ENCODE measurements at places on chromosomes 13 and 19.

GRCh38 chr13:76836311-76836710, 49.9 kb downstream of the KCTD12 start:
- DNase-seq = no peak

DNA sequence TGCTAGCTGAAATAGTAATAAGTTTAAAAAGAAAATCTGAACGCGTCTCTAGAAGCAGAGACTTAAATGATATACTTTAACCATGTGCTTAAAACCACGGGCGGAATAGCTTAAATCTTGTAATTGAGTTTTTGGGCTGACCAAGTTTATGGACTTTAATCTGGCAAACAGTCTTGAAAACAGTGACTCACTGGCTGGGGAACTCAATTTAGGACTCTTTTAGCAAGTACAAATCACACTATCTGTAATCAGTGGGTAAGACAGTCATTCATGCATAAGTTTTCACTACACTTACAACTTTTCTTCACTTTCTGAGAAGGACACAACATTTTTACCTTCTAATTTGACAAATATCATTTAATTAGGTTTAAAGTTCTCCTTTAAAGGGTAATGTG, 26.8 kb downstream of the ZNF627 start:
- DNase-seq = peak; percentile 18

- DNase-seq = no peak
Observed at GRCh38 chr13:64397701-64398100, 2832.4 kb downstream of the PCDH9 start.

DNA sequence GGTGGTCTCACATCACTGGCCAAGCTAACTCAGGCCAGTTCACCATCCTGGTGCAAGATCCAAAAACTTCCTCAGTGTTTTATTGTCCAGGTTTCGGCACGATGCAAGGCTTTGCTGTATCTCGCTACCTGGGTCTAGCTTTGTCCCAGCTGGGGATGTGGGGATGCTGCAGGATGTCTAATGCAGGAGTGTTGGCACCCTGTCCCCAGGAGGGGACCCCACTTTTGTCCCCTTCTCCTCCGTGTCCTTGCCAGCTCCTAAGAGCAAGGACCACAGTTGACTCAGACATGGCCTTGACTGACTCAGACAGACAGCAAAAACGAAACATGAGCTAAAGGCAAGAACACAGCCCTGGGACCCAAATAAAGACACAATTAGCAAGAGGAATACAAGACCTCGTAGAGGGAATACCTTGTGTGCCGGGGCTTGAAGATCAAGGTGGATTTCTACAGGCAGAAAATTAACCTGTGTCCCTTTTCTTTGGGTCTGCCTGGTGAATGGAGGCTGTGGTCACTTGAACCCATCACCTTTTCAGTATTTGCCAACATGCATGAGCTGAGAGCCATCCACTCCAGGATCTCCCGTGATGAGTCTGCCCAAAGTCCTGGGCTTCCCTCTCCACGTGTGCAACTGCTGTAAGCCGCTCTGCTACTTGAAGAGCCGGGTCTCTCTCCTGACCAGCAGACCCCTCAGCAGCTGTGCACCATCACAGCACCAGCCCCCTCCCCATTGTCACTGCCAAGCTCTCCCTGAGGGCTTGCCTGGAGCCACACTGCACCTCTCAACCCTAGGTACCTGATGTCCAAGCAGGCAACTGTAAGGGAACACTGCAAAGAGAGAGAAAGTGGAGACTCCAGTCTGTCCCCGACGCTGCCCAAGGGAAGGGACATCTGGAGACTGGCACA, 149.5 kb upstream of the ZNF507 start:
- no peak for DNase-seq

- DNase-seq = no peak
Observed at GRCh38 chr13:27792393-27793218, at the start of gene GSX1. Gene GSX1 (plus strand): TSS chr13:27792483. CDS start chr13:27792691, 208 bp downstream.

DNA sequence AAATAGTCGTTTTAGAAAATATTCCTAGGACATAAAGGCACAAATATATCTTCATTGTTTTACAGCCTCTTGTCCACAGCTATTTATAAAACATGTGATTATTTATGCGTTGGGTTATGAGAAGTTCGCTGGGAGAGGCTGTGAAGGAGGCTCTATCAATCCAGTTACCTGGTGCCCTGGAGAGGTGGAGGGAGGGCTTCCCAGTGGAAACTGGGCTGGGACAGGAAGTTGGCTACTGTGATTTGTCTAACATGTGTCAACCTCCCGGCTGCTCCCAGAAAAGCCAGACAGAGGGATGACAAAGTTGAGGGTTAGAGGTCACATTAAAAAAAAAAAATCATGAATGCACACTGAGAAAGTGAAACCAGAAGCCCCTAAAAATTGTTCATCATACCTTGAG, 346.5 kb downstream of the ZNF536 start:
- DNase-seq = no peak

GRCh38 chr13:50923272-50923671, 13.7 kb downstream of the RNASEH2B start:
- peak; percentile 6 for DNase-seq

DNA sequence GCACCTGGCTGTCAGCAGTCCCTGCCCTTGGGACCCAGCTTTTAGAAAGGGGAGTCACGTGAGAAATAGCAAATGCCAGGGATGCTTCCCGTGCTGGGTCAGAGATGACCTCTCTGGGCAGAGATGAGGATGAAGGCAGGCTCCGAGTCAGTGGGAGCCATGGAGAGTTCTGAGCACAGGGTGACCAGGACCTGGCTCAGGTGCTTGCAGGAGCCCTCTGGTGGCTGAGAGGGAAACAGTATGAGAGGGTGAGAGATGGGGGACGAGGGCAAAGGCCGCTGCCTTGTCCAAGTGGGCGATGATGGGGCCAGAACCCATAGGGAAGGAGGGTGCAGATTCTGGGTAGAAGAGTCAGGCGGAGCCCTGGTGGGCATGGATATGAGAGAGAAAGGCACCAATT, 15.8 kb downstream of the TMED1 start:
- DNase-seq = no peak

DNA sequence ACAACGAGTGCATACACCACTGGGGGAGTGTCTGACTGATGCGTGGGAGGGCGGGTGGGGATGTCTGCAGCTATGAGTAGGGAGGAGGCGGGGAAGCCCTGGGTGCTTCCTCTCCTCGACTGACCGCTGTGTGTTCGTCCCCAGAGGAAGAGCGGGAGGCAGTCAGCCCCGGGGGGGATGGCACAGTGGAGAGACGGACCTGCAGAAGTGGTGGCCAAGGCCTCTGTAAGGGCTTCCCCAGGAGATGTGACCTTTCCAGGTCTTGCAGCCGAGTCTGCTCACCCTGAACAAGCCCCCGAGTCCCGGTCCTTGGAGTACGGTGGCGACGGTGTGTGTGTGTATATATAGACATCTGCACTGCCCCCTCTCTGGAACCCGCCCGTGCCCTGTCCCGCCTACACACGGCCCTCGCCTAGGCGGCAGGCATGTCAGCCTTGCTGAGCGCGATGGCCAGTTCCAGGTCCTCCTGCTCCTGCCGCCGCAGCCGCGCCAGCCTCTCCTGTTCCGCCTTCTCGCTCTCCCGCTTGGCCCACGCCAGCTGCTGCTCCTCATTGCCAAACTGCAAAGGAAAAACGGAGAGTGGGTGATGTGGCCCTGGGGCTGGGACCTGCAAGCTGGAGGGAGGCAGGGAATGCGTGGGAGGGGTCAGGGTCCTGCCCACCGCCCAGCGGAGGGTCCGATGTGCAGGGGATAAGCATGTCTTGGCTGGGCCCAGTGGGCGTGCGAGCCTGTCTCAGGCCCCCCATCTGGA, 30.8 kb downstream of the KLF2 start:
- DNase-seq = no peak

- DNase-seq = no peak
Observed at GRCh38 chr13:19089315-19089714, 92.3 kb downstream of the TUBA3C start.

GRCh38 chr19:8367327-8368001, 3.5 kb downstream of the ANGPTL4 start:
- peak; percentile 100 for DNase-seq

GRCh38 chr13:72960541-72960940, 98.3 kb upstream of the KLF5 start:
- DNase-seq = no peak

- no peak for DNase-seq
Observed at GRCh38 chr13:82165396-82166174, 1716.7 kb downstream of the SLITRK1 start.

DNA sequence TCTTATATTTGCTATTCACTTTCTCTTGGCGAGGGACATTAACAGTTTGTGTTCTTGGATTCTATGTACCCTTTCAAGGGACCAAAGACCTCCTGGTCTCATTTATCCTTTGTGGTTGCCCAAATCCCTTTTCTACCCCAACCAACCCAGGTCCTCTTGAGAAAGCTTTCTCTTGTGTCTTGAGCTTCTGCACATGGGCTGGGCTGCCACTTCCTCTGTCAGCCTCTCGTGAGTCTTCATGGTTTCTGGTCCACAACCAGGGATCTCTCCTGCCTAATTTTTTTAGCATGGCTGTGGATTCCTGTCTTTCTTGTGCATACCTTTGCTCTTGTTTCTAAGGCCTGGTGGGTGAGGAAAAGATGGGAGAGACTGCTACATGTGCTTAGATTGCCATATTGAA, 14.9 kb downstream of the TIMM13 start:
- no peak for DNase-seq

DNA sequence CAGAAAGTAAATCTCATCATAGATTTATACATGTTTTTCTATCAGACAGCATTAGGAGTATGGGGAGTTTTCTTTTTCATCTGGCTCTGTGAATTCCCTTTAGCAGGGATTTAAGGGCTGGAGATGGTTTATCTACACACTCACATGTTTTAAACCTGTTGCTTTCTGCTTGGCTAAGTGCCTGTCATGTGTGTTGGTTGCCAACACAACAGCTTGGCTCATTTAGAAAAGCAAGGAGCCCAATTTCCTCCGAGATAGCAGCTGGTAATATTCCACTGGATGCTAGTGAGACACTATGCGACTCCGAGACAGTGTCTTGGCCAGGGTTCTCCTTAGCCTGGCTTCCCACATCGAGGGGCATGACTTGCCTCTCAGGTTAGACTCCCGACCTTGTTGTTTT, 83.3 kb downstream of the KLF5 start:
- no peak for DNase-seq

- DNase-seq = no peak
Observed at GRCh38 chr13:43353631-43354030, 330.2 kb downstream of the DNAJC15 start.

DNA sequence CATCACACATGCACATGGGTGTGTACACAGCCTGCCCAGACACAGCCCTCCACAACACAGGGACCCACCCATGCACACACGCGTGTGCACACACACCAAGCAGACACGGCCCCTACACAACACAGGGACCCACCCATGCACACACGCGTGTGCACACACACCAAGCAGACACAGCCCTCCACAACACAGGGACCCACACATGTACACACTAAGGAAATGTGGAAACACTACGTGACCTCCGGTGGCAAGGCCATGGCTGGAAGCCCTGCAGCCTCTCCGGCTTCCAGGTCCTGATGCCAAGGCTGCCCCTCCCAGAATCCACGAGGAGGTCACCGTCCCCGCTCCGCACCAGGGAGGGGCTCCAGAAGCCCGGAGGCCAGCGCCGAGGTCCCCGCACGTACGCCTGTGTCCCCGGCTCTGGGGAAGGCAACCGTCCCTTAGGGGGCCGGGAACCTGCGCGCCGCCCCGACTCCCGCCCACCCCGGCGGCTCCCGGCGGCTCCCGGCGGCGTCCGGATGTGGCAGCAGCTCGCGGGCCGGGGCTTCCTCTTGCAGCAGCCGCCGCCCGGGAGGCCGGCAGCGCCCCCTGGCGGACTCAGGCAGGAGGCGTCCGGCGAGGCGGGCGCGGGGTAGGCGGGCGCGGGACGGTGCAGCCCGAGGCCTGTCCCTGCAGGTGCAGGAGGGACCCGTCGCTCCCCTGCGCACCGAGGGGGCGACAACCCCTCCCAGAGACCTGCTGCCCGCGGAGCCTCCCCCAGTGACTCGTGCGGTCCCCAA, 29.8 kb upstream of the GRTP1 start:
- peak; percentile 72 for DNase-seq

DNA sequence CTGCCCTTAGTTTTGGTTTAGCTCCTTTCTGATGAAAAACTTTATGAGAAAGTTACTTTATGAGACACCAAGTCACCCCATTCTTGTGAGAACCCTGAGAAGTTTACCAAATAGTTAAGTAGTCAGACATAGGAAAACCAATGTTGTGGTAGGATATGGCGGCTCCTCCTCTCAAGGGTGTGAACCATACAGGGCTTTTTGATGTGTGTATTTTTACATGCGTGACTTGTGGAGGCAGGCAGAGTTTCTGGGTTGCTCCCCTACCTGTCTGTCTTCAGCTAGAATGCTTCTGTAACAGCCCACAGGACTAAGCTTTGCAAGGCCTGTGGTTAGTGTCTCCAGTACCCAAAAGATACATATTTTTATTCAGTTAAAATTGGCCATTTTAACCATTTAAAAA, 18.3 kb downstream of the UBAC2 start:
- DNase-seq = no peak

DNA sequence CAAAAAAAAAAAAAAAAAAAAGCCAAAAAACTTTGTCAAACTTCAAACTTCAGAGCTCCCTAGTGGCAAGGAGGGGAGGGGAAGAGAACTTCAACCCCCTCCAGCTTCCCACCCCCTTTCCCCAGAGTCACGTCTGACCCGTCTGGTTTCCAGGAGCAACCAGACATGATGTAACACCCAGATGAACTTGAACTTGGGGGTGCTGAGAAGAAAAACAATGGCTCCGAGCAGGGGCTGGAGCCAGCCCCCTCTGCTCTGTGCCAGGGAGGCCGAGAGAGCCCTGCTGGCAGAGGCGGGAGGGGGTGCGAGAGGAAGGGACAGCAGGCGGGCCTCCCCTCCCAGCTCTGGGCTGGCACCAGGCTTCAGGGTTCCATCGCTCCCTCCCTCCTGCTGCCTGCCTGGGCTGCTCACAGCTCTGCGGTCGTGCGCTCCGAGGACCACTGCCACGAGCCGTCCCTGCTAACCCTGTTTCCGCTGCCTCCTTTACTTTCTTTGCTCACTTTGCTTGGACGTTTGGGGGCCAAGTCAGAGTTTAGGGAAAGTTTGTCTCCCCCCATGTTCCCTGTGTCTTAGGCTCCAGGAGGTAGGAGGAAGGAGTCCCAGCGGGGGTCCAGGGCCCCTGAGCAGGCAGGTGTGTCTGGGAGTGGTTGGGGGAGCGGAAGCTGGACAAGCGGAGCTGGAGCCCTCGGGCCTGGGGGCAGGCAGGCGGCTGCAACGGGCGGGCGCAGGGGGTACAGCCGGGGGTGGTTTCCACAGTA, 11.1 kb downstream of the LYL1 start:
- DNase-seq = no peak

DNA sequence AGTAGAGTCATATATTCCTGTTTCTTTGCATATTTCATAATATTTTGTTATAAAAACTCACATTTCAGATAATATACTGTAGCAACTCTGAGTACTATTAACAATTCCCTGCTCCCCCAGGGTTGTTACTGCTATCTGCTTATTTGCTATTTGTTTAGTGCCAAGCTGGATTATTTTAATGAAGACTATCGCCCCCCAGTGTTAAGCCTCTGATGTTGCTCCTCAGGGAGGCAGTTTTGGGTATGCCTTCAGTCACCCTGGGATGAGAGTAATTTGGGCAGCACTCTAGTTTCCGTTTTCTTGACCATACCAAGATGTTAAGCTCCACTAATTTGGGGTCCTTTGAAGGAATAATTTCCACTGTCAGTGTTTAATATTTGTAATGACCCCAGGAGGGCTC, 46.0 kb downstream of the MICU2 start:
- peak; percentile 49 for DNase-seq

All from MCF 10A (cell line).